Sigmoid colon (tissue), 7 donors: ENCODE measurements at places on chromosomes 13 and 19. TPM values are rescaled to one million over a fixed set of nuclear protein-coding genes. Genes with fewer than 3 reads are reported as not detected.

DNA sequence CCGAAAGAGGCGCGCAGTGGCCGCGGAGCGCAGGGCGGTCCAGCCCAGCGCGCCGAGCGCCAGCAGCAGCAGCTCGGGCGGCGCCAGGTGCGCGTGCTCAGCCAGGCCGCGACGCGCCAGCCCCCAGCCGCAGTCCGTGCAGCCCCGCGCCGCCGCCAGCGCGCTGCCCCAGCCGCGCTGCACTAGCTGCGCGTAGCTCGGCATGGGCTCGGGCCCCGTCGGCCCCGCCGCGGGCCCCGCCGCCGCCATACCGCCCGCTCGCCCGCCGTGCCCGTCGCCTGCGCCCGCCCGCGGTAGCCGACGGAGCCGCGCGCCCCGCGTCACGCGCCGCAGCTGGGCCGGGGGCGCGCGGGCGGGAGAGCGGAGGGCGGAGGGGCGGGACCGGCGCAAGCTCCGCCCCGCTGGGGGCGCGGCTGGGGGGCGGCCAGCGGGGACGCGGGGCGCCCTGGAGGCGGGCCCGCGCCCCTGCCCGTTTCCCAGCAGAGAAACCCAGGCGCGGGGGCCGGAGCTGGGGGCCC lies at the start of gene CERS1:
TSS of gene CERS1 (minus strand) at position 335 of the 518 bp plus-strand sequence. CDS start at position 249, 86 bp downstream.
- peaks cover 23% of the 10 kb centered on the region for H3K4me1 ChIP-seq
- DNase-seq, result no peak
- H3K27me3 ChIP-seq, result peaks cover 50% of the 10 kb centered on the region
- H3K4me3 ChIP-seq, result peak within 1 kb of the TSS; percentile 47
- no peak within 1 kb of the TSS for H3K27ac ChIP-seq

DNA sequence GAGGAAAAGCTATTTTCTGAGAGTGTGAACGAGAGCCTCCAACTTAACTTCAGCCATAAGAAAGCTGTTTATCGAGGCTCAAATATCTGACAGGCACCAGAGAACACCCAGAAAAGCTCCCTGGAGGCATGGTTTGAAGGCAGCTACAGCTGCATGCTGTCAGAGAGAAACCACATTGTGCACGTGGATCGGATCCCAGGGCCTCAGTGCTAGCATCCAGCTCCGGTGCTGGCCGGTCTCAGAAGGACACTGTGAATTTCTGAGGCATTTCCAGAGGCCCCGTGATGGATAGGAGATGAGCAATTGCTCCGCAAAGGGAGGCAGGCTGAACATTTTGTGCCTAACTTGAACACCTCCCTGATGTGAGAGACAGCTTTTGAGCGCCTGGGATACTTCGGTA lies 315.7 kb downstream of the FGF9 start:
- no peaks in the 10 kb centered on the region for H3K4me1 ChIP-seq
- H3K27me3 ChIP-seq, result no peaks in the 10 kb centered on the region
- peak overlapping the region; percentile 61 for H3K27ac ChIP-seq
- H3K4me3 ChIP-seq, result no peak overlapping the region
- H3K36me3 ChIP-seq, result no peaks in the 10 kb centered on the region
- DNase-seq, result peak; percentile 94

DNA sequence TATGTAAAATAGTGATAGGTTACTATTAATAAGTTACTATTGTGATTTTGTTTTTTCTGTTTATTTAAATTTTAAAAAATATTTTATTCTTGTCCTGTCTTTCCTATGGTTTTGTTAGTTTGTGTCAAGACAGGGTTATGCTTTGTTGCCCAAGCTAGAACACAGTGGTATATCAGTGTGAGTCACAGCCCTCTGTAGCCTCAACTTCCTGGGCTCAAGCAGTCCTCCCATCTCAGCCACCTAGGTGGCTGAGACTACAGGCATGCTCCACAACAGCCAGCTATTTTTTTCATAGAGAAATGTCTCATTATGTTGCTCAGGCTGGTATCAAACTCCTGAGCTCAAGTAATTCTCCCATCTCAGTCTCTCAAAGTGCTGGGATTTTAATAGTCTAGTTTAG lies 99.5 kb downstream of the ZNF675 start:
- H3K36me3 ChIP-seq, result no peaks in the 10 kb centered on the region
- no peak overlapping the region for H3K27ac ChIP-seq
- no peak overlapping the region for H3K4me3 ChIP-seq
- H3K27me3 ChIP-seq, result no peaks in the 10 kb centered on the region

DNA sequence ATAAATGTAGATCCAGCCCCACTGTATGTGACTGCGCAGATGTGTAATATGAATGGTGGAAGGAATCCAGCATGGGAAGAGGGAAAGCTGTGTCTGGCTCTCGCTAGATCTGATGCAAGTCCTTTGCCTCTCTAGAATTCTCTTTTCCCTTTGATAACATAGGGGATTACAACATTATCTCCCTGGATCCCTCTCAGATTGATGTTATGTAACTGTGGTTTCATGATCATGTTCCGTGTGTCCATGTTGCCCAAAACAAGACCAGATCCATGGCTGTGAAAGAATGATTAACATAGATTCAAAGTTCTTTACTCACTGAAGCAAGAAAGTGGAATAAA lies 184.0 kb upstream of the UBL3 start:
- no peaks in the 10 kb centered on the region for H3K36me3 ChIP-seq
- no peak overlapping the region for H3K27ac ChIP-seq
- H3K4me1 ChIP-seq, result peaks cover 14% of the 10 kb centered on the region
- H3K4me3 ChIP-seq, result no peak overlapping the region
- H3K27me3 ChIP-seq, result no peaks in the 10 kb centered on the region

DNA sequence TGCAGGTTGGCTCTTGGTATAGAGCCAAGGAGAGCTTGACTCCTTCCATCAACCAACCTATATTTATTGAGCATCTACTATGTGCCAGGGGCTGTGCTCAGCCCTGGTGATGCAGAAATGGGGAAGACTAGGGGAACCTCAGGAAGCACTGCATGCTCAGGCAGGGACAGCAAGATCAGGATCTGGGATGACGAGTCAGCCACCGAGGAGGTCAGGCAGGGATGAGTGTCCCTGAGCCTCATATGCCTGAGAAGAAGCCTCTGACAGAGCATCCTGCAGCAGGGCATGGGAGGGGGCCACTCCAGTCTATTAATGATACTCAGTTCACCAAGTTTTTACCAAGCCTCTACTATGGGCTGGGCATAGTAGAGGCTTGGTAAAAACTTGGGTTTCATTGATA lies 158.1 kb downstream of the KATNAL1 start:
- H3K4me3 ChIP-seq, result no peak overlapping the region
- no peaks in the 10 kb centered on the region for H3K27me3 ChIP-seq
- DNase-seq, result no peak
- no peaks in the 10 kb centered on the region for H3K36me3 ChIP-seq

DNA sequence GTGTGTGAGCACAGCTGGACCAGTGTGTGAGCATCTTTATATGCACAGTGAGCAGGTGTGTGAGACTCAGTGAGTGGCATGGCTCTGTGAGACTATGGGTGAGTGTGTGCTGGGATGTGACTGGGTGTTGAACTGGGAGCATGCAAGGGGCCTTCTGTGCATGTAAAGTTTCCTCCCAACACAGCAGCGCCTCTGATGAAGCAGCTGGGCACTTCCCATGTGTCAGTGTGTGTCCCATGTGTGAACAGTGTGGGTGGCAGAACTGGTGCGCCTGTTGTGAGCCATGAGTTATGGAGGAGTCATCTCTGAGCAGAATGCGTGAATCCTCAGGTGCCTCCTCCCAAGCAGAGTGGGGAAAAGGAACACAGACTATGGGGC lies 24.1 kb downstream of the LGALS16 start:
- H3K36me3 ChIP-seq, result no peaks in the 10 kb centered on the region
- H3K27ac ChIP-seq, result no peak overlapping the region
- no peak for DNase-seq
- no peak overlapping the region for H3K4me3 ChIP-seq
- no peaks in the 10 kb centered on the region for H3K27me3 ChIP-seq
- H3K4me1 ChIP-seq, result no peaks in the 10 kb centered on the region

DNA sequence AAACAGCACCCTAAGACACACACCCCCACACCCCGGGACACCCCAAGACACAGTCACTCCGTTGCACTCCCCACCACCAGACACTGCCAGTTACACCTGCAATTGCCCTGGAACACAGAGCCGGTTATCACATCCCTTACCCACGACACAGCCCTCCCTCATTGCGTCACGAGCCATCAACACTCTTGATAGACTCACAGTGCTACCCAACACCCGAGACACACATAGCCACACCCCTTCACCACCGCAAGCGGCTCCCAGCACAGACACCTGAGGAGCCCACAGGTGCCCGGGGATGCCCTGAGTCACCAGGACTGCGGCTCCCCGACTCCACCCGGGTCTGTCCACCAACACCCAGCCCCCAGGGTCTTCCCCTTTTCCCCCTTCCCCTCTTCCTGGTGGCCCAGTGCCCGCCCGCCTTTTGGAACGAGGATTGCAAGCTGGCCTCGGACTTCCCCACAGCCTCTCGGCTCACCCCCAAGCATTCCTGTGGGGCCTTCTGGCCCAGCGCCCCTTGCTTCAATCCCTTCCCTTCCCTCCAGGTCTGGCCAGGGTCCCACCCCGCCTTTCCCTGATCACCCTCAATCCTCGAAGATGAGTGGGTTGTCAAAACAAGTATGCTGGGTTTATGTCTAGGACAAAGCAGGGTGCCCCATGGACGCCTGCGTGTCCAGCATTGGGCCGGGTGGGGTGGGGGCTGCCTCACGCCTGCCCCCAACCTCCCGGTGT lies 1.7 kb upstream of the PTGER1 start:
- H3K4me3 ChIP-seq, result no peak overlapping the region
- peaks cover 18% of the 10 kb centered on the region for H3K27me3 ChIP-seq
- peak overlapping the region; percentile 37 for H3K27ac ChIP-seq
- no peaks in the 10 kb centered on the region for H3K36me3 ChIP-seq
- peak; percentile 84 for DNase-seq

- no peaks in the 10 kb centered on the region for H3K27me3 ChIP-seq
- H3K36me3 ChIP-seq, result no peaks in the 10 kb centered on the region
- peak overlapping the region; percentile 21 for H3K27ac ChIP-seq
- no peaks in the 10 kb centered on the region for H3K4me1 ChIP-seq
These were observed 443.1 kb upstream of the SPRY2 start for GRCh38 chr13:80783926-80784565.

GRCh38 chr19:3725640-3726310 lies 17.6 kb downstream of the TJP3 start:
- no peaks in the 10 kb centered on the region for H3K36me3 ChIP-seq
- H3K27ac ChIP-seq, result no peak overlapping the region
- no peaks in the 10 kb centered on the region for H3K4me1 ChIP-seq
- no peak for DNase-seq
- peaks cover 33% of the 10 kb centered on the region for H3K27me3 ChIP-seq

DNA sequence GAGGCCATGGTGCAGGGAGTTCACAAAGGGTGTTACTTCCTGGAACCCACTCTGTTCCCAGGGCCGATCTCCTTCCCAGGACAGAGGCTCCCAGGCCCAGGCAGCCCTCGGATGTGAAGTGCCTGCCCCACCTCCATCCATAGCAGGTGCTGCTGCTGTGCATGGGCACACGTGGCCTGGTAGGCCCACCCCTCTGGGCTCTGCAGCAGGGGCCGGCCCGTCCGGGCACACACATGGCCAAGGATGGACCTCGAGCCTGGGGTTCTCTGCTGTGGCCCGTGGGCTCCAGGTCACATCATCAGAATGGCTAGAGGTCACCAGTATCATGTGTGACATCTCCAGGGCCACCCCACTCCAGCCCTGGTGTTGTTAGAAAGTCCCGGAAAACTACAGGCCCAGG lies 71.8 kb downstream of the GADD45B start:
- H3K27me3 ChIP-seq, result no peaks in the 10 kb centered on the region
- H3K36me3 ChIP-seq, result no peaks in the 10 kb centered on the region
- H3K4me3 ChIP-seq, result no peak overlapping the region
- H3K27ac ChIP-seq, result peak overlapping the region; percentile 22
- peak; percentile 60 for DNase-seq

DNA sequence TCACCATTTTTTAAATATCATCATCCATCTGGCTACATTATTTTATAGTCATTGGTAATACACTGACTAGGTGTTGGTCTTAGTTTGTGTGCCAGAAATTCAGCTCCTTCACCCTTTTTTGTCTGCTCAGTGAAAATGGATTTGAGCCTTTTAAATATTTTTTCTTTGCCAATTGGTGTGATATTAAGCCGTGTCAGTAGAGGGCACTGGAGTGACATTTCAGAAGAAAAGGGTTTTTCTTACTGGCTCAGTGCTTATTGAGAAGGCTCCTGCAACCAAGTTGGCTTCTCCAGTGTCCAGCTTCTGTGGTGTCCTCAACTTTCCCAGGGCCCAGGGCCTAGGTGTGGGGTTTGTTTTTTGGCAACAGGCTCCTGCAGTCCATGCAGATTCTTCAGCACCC lies 546.6 kb downstream of the DACH1 start:
- no peaks in the 10 kb centered on the region for H3K36me3 ChIP-seq
- no peak overlapping the region for H3K27ac ChIP-seq
- no peaks in the 10 kb centered on the region for H3K4me1 ChIP-seq

GRCh38 chr19:16223746-16224145 lies 26.0 kb downstream of the AP1M1 start:
- no peak overlapping the region for H3K4me3 ChIP-seq
- no peak for DNase-seq
- no peak overlapping the region for H3K27ac ChIP-seq
- peaks cover 30% of the 10 kb centered on the region for H3K36me3 ChIP-seq

- no peak overlapping the region for H3K4me3 ChIP-seq
- no peak for DNase-seq
- H3K27me3 ChIP-seq, result no peaks in the 10 kb centered on the region
- H3K36me3 ChIP-seq, result peaks cover 48% of the 10 kb centered on the region
- peaks cover 55% of the 10 kb centered on the region for H3K4me1 ChIP-seq
- H3K27ac ChIP-seq, result peak overlapping the region; percentile 87
These were observed 113.0 kb downstream of the KL start for GRCh38 chr13:33129094-33129832.

DNA sequence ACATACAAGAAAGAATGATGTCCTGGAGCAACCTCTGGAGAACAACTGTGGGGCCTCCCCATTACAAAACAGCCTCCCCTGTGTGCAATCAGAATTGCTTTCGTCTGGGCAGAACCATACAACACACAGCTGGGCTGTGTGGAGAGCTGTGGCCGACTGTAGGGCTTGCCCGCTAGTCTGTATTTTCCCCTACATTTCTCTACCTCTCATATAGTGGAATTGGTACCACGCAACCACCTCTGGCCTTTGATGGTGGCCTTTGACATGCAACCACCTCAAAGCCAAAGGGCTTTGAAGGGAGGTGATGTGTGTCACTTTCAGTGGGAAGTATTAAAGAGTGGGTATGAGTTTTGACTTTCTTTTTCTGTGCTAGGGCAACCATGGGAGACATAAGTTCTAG lies 34.0 kb downstream of the GARRE1 start:
- no peaks in the 10 kb centered on the region for H3K27me3 ChIP-seq
- no peak overlapping the region for H3K27ac ChIP-seq
- no peak for DNase-seq
- no peak overlapping the region for H3K4me3 ChIP-seq
- no peaks in the 10 kb centered on the region for H3K36me3 ChIP-seq
- H3K4me1 ChIP-seq, result no peaks in the 10 kb centered on the region

- H3K27me3 ChIP-seq, result no peaks in the 10 kb centered on the region
- peaks cover 8% of the 10 kb centered on the region for H3K36me3 ChIP-seq
- peak overlapping the region; percentile 16 for H3K4me3 ChIP-seq
- DNase-seq, result no peak
These were observed 8.4 kb downstream of the EGLN2 start for GRCh38 chr19:40807147-40808020.

GRCh38 chr13:112124141-112124540 lies 57.2 kb downstream of the SOX1 start:
- no peak overlapping the region for H3K27ac ChIP-seq
- H3K36me3 ChIP-seq, result no peaks in the 10 kb centered on the region
- no peak for DNase-seq
- H3K4me1 ChIP-seq, result no peaks in the 10 kb centered on the region
- H3K27me3 ChIP-seq, result peaks cover 3% of the 10 kb centered on the region

Gene FARP1
- 32.9 TPM for total RNA-seq

Gene B3GNT8
- 8.0 TPM for total RNA-seq

Gene CCDC70
- total RNA-seq, result not detected

Gene CLEC17A
- total RNA-seq, result not detected

Gene AMH
- total RNA-seq, result 1.8 TPM

Gene CFD
- 338 TPM for total RNA-seq

Gene LGALS7
- total RNA-seq, result not detected

Gene KLK12
- total RNA-seq, result not detected

Gene ZNF835
- total RNA-seq, result 14.3 TPM

Gene CLDND2
- not detected for total RNA-seq

Gene TMEM255B
- 0.99 TPM for total RNA-seq

Gene SLITRK6
- 0.83 TPM for total RNA-seq
